ENCODE measurements at places on chromosomes 7 and 10. TPM values are rescaled to one million over a fixed set of nuclear protein-coding genes. Genes with fewer than 3 reads are reported as not detected.

- DNase-seq, result no peak
Measured at GRCh38 chr7:35820858-35821257, 20.0 kb downstream of the SEPTIN7 start.

GRCh38 chr7:41052736-41053135 lies 650.2 kb downstream of the INHBA start:
- DNase-seq, result no peak

DNA sequence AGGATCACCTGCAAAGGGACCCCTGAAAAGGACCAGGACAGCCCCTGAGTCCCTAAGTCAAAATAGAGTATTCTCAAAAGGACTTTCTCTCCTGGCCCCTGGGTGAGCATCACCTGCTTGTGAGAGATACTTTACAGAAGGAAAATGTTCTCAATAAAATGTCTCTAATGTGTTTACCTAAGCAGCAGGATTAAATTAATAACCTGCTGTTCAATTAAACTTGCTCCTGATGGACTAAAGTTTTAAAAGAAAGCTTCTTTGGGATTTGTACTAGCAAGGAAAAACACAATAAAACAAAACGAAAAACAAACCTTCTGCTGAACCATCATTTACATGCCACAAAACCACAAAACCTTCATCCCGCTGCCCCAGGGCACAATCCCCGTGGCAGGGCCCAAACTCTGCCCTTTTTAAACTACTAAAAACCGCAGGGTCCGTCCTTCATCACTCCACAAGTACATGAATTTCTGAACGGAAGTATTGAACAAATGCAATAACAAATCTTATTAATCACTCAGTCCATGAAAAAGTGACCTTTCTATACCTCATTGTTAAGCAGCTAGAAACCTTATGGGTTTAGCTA lies 197.7 kb downstream of the TCERG1L start:
- no peak for DNase-seq

- DNase-seq, result no peak
Measured at GRCh38 chr7:131336956-131337355, 9.3 kb downstream of the MKLN1 start.

- no peak for DNase-seq
Measured at GRCh38 chr7:80324032-80324431, 187.8 kb downstream of the GNAT3 start.

- no peak for DNase-seq
Measured at GRCh38 chr7:111238886-111239285, 148.0 kb downstream of the LRRN3 start.

The NT5C3A gene
- total RNA-seq, result 40.3 TPM

All from thyroid gland (tissue), 4 donors.